ENCODE measurements at places on chromosomes 5 and 9.

GRCh38 chr5:169701910-169702451 lies 64.9 kb downstream of the DOCK2 start:
- no peak for DNase-seq
- peaks cover 31% of the 10 kb centered on the region for H3K27me3 ChIP-seq
- H3K4me3 ChIP-seq: no peak overlapping the region
- peaks cover 4% of the 10 kb centered on the region for H3K4me1 ChIP-seq
- H3K27ac ChIP-seq: no peak overlapping the region
- H3K36me3 ChIP-seq: no peaks in the 10 kb centered on the region

DNA sequence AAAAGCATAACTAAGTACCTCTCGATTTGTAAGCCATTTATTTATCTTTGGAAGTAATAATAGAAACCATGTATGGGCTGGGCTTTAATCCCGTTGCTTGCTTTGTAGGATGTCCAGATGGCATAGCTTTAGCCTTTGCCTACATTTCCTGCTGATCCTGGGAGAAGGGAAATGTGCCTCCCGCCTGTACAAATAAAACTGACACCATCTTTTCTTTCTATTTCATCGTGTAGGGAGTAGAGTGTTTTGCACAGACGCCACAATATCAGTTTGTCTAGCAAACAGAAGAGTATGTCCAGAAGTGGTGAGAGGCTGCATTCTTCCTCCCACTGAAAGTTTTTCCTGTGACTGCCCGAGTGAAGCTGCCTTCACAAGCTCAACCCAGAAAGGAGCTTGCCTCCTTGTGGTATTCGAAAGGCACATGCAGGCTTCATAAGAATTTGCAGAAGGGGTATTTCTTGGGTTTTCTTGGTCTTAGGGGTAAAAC lies 24.7 kb upstream of the TJP2 start:
- H3K27ac ChIP-seq: peak overlapping the region; percentile 43
- H3K4me1 ChIP-seq: peaks cover 21% of the 10 kb centered on the region
- no peak overlapping the region for H3K4me3 ChIP-seq
- DNase-seq: peak; percentile 36

GRCh38 chr9:115629879-115630840 lies 512.2 kb upstream of the TNC start:
- H3K4me1 ChIP-seq: no peaks in the 10 kb centered on the region
- H3K27ac ChIP-seq: no peak overlapping the region
- no peak overlapping the region for H3K4me3 ChIP-seq
- H3K36me3 ChIP-seq: no peaks in the 10 kb centered on the region
- DNase-seq: no peak
- H3K27me3 ChIP-seq: no peaks in the 10 kb centered on the region

DNA sequence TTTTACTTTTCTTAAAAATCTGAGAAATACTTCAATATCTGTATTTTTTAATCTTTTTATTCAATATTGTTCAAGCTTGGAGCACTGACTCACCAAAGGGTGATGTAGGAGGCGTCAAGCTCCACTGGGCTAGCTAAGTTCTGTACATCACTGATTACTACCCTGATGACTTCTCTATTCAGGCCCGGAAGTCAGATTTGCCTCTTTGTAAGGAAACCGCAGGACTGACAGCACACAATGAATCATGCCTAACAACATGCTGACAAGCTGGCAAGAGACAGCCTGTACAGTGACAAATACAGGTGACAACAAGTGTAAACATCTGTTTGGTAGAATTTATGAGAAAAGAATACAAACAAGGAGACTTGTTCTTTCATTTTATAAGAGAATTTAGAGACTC lies 627.9 kb upstream of the RORB start:
- no peaks in the 10 kb centered on the region for H3K27me3 ChIP-seq
- no peak overlapping the region for H3K27ac ChIP-seq
- H3K4me1 ChIP-seq: peaks cover 19% of the 10 kb centered on the region
- no peaks in the 10 kb centered on the region for H3K36me3 ChIP-seq
- no peak overlapping the region for H3K4me3 ChIP-seq
- no peak for DNase-seq

DNA sequence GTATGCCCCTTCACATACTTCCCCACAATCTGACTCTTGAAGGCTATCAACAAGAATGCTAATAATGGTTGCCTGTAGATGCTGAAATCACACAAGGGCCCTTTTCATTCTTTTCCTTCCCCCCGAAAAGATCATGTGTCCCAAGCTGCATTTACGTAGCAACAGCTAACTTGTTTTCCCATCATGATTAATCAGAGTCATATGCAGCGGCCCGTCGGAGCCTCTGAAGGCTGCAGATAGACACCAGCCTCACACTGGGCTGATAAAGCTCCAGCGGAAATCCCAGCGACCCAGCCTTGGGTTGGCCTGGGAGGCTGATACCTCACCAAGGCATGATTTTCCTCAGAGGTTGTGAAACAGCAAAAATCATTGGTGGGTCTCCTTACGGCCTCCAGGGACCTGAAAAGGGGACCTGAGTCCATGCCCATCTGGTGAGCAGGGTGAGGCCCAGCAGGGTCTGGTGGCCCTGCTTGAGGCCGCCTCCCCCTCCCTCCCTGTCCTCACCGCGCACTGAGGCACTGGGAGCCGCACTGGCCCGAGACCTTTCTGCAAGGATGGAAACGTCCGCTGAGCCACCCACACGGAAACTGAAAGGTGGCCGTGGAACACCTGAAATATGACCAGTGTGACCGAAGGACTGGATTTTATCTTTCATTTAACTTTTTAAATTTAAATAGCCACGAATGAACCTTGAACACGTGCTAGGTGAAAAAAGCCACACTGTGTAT lies 114.2 kb upstream of the PHYKPL start:
- peak overlapping the region; percentile 5 for H3K27ac ChIP-seq
- no peaks in the 10 kb centered on the region for H3K36me3 ChIP-seq
- no peak overlapping the region for H3K4me3 ChIP-seq
- H3K27me3 ChIP-seq: no peaks in the 10 kb centered on the region
- H3K4me1 ChIP-seq: peaks cover 47% of the 10 kb centered on the region
- no peak for DNase-seq

- H3K36me3 ChIP-seq: peaks cover 2% of the 10 kb centered on the region
- H3K4me3 ChIP-seq: no peak overlapping the region
- H3K27me3 ChIP-seq: no peaks in the 10 kb centered on the region
- H3K4me1 ChIP-seq: peaks cover 6% of the 10 kb centered on the region
- DNase-seq: no peak
Observed at GRCh38 chr5:72408127-72408526, 88.0 kb downstream of the PTCD2 start.

DNA sequence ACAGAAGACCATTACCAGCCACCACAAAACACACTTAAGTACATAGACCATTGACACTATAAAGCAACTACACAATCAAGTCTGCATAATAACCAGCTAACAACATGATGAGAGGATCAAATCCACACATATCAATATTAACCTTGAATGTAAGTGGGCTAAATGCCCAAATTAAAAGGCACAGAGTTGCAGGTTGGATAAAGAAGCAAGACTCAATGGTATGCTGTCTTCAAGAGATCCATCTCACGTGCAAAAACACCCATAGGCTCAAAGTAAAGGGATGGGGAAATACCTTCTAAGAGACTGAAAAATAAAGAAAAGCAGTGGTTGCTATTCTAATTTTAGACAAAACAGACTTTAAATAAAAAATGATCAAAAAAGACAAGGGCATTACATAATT lies 113.6 kb upstream of the CD180 start:
- H3K27ac ChIP-seq: no peak overlapping the region
- no peak for DNase-seq
- peaks cover 2% of the 10 kb centered on the region for H3K36me3 ChIP-seq

DNA sequence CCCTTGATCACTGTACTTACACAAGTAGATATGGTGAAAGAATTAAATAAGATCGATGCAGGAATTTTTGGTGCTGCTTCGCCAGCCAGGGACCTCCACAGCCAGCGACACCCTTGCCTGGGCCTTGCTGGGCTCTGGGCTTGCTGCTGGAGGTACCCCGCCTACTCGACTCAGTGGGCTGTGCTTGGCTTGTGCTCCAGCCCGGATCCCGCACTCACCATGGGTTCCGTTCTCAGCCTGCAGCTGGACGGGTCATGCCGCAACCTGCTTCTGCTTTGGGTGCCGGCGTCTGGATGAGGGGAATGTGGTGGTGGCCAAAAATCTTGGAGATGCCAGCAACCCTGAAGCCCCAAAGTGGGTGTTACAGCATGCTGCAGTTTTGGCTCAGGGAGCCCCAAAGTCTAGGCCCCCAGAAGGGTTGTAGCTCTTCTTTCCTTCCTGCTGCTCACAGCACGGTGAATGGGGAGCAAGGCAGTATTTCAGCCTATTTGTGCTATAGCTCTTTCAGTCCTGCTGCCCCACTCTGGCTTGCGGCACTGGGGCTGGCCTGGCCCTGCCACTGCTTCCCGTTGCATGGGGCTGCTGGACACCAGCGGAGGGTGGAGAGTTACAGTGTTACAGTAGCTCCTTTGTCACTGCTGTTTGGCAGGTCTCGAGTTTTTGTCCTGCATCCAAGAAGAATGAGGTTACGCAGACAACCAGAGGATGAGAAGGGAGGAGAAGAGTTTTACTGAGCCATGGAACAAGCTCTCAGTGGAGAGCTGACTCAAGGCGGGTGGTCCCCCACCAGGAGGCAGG lies 48.0 kb downstream of the TARS1 start:
- H3K36me3 ChIP-seq: no peaks in the 10 kb centered on the region
- H3K4me1 ChIP-seq: no peaks in the 10 kb centered on the region
- H3K27ac ChIP-seq: no peak overlapping the region

DNA sequence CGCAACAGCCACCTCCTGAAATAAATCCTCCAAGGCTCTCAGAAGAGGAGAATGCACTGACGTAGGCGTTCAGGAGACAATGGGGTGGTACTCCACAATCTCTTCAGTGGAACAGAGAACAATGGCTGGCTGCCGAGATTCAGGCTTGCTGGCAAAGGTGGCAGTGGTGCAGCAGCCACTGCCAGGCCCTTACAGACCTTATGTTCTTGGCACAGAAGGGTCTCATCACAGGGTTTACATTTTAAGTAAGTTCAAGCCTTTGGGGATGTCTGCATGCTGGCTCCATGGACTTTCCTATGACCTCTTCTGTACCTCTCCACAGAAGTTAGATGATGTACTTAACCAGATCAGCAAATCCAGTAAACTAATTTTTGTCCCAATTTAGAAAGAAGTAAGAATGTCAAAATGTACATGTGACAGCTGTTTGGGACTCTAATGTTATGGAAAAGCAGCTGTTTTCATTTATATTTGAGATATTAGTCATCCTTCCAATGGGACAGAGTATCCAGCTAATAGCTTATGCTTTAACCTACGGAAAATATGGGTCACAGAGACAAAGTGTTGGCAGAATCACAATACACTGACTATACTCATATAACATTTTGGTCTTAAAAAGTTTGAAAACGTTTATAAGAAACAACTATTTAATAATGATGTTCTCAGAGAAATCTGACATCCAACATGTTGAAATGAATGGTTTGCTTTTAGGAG lies 180.9 kb downstream of the MAPKAP1 start:
- no peak overlapping the region for H3K4me3 ChIP-seq
- no peak for DNase-seq
- no peaks in the 10 kb centered on the region for H3K27me3 ChIP-seq
- peaks cover 1% of the 10 kb centered on the region for H3K36me3 ChIP-seq
- no peak overlapping the region for H3K27ac ChIP-seq

GRCh38 chr5:119037496-119038215 lies 33.2 kb upstream of the DMXL1 start:
- H3K27ac ChIP-seq: no peak overlapping the region
- no peak for DNase-seq
- no peaks in the 10 kb centered on the region for H3K36me3 ChIP-seq

- peak overlapping the region; percentile 64 for H3K27ac ChIP-seq
- no peaks in the 10 kb centered on the region for H3K27me3 ChIP-seq
Observed at GRCh38 chr5:172878933-172879752, 45.1 kb downstream of the ERGIC1 start.

DNA sequence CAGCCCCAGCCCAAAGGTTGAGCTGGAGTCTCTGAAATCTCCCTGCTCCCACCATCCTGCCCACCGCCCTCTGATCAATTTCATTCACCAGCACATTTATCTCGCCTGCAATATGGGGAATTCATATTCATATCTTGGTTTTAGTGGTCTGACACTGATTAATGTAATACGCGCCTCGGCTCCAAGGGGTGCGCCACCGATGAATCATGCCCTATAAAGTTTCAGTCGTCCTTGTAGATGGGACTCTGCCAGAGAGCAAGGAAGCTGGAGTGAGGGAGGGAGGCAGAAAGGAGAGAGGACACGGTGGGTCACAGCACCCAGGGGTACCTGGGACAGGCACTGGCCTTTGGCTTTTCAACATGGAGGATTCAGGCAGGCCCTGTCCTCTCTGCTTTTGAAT lies 8.9 kb downstream of the IRX1 start:
- H3K4me3 ChIP-seq: no peak overlapping the region
- peaks cover 14% of the 10 kb centered on the region for H3K36me3 ChIP-seq
- no peak for DNase-seq
- H3K27me3 ChIP-seq: peaks cover 94% of the 10 kb centered on the region
- H3K4me1 ChIP-seq: peaks cover 31% of the 10 kb centered on the region
